ENCODE measurements at places on chromosomes 1 and 21.

- no peak for DNase-seq
Measured at GRCh38 chr1:32592943-32593342, 53.7 kb downstream of the ZBTB8A start.

DNA sequence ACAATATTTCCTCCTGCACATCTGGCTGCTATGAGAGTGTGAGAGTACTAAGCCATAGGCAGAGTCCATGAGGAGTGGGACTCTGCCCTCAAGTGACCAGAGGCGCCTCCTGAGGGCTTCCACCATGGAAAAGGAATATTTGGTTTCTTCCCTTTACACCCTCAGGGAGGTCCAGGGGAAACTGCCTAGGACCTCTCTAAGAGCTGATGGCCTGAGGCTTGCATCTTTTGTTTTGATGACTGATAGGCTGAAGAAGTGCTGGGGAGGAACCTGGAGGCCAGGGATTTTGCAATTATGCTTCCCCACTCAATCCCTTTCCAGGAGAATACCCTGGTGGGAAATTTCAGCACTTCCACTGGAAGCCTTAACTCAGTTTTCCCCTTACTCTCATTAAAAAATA, 111.0 kb downstream of the PBX1 start:
- no peak for DNase-seq

GRCh38 chr1:69994241-69994640, 211.1 kb downstream of the LRRC40 start:
- DNase-seq, result no peak

DNA sequence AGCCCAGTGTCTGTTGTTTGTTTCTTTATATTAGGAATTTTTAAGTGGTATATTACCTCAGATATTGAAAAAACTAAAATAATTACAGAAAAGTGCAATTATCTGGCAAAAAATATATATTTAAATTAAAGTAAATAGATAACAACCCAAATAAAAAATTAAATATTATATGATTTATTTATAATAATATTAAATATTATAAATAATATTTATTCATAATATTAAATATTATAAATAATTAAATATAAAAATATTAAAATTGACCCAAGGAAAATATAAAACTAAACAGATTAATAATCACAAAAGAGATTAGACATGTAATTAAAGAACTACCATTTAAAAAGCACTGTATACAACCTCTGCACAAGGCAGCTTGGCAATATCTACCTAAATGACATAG, 331.9 kb upstream of the POGK start:
- DNase-seq, result no peak

DNA sequence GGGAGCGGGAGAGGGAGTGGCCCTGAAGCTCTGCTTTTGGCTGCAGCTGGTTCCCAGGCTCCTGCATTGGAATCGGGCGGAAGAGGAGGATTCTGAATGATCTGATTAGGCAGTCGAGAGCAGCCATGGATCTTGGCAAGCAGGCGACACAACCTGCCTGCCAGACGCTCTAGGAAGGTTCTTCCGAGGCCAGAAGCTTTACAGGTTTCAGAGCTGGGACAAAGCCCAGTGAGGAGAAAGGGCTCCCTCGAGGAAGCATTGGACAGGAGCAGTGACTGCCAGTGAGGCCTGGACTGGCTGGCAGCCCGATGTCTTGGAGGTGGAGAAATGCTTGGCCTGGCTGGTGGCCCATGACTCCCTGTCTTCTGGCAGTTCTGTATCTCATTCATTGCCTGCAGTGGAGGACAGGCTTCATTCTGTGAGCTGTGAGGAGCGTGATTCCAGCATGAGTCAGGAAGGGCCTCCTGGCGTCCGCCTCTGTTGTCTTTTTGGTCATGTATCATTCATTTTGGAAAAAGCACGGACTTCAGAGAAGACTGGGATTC, 132.7 kb upstream of the IPO9 start:
- DNase-seq, result no peak

- no peak for DNase-seq
Measured at GRCh38 chr1:221031458-221032203, 152.4 kb downstream of the HLX start.

DNA sequence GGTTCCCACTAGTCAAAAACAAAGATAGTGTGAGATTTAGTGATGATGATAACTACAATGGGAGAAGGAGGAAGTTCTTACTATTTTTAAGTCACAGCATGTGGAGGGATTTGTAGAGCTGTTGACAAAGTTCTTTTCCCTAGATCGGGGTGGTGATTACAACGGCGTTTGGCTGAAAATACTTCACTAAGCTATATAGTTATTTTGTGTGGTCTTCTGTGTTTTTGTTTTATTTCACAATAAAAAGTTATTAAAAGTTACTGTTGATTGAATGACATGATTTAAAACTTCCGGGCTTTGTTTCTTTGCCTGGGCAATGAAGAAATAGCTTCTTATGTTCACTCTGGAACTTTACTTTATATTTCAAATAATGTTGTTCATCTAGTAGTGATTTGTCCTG, 47.3 kb upstream of the SSX2IP start:
- DNase-seq, result no peak

GRCh38 chr1:59007429-59007819, 223.6 kb upstream of the JUN start:
- no peak for DNase-seq

- DNase-seq, result peak; percentile 20
Measured at GRCh38 chr1:112614460-112615065, 4.4 kb downstream of the ST7L start.

DNA sequence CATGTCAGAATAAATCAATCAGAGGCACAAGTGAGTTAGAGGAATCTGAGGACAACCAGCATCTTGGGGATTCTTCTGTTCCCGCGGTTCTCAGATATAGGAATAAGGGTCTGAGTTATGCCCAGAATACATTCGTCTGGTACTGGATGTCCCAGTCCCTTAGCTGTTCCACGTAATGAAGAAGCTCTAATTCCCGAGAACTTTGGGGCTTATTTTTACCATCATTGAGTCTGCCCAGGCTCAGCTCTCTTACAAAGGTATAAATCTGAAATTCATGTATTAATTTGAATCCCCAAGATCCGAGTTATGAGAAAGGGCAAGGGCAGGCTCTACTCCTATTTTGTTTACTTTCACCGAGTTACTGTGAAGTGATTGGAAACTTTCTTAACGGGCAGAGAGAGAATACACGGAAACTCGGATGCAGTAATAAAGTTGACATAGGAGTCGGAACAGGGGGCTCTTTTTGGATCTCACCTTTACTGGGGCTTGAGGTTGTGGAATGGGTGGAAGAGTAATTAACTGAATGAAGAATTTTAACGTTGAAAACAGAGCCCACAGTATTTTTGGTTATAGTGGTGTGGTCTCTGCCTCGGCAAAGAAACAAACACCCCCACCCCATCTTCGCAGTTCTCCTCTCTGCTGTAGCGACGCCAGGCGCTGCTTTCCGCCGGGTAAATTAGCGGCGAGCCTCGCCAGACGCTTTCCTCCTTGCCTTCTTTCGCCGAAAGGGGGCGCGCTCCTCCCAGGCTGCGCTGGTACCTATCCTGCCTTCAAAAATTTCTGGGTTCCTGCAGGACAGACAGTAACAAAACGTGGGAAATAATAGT, 7.1 kb downstream of the PRRX1 start:
- DNase-seq, result no peak

GRCh38 chr1:23473037-23473800, 10.8 kb downstream of the ASAP3 start:
- DNase-seq, result no peak

- DNase-seq, result no peak
Measured at GRCh38 chr1:201791051-201791778, 37.7 kb upstream of the IPO9 start.

GRCh38 chr1:222048094-222048595, 306.3 kb upstream of the DUSP10 start:
- no peak for DNase-seq

GRCh38 chr1:229191066-229191674, 79.7 kb upstream of the RAB4A start:
- DNase-seq, result peak; percentile 49

GRCh38 chr21:38424305-38425019, 73.8 kb downstream of the ERG start:
- DNase-seq, result no peak

GRCh38 chr1:243658594-243659105, 191.4 kb downstream of the AKT3 start:
- no peak for DNase-seq

DNA sequence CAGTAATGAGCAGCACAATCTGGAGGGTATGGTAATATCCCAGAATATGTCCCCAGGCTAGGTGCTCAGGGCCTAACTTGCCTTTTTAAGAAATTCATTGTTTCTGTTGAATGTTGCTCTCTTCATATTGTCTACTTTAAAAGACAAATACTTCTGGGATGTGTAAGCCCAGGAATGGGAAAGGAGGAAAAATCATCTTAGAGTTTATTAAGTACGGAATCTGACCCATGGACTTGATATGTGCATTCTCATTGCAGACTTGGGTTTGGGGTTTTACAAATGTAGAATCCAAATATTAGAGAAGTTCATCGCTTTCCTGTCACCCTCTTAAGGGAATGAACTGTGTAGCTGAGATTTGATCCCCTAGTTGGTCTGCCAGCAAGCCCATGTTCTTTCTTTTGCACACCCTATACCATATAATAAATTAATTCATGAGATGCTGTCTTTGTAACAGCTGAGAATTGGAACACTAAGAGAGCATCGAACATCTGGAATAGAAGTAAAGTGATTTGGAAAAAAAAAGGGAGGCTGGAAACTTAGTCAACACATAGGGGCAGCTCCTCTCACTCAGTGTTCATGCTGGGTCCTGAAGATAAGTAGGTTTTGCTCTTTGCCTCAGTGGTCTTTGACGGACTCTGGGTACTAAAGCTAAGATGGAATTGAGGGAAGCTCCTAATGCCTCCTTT, 235.8 kb upstream of the C1orf105 start:
- DNase-seq, result no peak

DNA sequence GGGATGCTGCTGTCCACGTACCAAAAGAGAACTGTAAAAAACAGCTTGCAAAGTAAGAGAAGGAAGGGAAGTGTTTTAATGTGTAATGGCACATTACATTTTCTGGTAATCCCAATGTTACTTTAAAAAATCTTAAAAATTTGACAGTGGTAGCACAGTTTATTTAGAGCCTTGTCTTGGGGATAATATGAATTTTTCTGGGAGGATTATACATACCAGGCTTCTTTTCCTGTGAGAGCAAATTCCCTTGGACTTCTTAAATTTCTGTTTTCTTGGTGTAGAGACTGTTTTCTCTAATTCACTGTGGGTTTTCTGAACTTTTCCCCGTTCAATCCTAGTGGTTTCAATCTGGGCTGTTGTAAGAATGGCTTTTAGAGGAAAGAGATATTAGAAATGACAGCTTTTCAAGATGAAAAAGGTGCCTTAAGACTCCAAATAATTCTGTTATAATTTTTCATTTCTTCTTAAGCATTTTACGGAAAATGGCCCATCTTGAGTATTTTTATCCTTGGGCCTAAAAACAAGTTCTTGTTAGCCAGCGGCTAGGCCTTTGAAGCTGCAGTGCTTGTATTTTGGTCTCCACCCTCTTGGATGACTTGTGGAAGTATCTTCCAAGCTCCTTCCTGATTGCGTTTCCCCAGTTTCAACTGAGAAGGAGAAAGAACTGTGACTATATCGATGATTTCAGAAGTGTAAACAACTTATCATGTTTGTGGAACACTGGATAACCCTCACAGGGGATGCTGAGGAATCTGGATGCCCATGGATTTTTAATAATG, 70.0 kb downstream of the LEPR start:
- no peak for DNase-seq

DNA sequence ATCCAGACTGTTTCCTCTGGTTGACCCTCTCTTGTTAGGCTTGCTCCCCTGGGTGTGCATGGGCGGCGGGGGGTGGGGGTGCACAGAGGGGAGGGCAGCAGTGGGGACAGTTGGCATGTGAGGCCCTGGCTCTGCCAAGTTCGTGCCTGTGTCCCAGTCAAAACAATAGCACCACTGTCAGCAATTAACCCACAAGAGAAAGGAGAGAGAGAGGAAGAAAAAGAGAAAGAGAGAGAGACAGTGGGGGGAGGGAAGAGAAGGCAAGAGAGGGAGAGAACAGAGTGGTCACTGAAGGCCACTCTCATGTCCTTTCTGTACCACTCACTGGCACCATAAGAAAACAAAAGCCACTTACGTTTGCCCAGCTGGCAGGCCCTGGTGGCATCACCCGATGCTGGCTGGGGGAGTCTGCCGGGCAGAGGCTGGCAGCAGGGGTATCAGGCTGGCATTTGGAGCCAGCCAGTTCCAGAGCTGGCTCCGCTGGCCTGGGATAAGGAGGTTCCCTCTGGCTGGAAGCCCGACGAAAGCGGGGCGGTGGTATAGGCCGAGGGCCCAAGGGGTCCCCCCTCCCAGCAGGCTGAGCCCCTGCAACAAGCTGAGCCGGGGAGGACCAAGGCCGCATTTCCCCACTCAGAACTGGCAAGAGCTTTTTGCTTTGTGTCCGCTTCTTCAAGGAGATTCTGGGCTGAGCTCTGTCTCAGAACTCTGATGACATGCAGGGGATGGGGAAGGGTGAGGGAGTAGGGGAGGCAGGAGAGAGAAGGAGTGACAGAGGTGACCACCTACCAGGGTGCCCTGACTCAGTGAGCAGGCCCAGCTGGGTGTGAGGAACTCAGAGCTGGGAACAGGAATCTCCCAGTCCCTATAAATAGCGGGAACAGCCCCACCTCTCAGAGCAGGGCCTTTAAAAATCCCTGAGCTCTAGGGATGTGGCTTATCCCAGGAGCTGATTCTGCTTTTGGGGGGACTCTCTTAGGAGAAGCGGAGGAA, 27.9 kb downstream of the PIK3C2B start:
- no peak for DNase-seq

DNA sequence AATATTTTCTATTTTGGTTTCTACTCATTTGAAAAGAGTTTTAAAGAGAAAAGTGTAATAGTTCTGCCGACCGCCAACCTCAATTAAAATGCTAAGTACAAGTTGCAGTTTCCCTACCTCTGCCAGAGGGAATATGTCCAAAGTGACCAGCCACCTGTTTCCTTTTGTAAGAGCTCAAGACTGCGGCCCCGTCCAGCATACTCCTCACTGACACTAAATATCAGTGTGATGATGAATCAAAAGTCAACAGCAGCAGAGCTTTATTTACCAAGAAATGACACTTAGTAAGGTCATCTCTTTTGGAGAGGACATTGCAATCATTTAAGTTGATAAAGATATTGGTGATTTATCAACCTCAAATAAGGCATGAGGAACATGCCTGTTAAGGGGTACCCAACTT, 57.4 kb upstream of the NRIP1 start:
- DNase-seq, result no peak

DNA sequence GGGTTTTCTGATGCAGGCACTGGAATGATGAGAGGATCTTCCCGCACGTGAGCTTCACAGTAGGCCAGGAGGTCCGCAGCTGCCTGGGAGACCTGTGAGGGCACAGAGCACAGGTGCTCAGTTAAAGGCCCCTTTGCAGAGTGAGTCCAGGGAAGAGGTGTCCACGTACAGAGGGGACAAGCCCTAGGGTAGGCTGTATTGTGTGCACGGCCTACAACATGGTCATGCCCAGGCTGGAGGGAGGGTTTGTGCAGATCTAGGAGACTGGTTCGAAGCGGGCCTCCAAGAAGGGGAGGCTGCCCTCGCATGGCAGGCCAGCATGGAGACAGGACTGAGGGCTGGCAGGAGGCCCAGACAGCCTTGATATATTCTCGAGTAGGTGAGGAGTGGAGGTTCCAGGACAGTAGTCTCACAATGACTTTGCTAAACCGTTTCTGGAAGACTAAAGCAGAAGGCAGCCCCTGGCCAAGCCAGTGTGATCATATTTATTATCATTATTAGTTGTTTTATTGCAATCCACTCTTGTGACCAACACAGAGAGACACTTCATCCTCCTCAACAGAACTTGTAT, 48.0 kb upstream of the B3GALNT2 start:
- DNase-seq, result no peak

All from NCI-H526 treated with DMSO at 0.1 percent for 48 hours (cell line).